Hepatocyte (in vitro differentiated cells): ENCODE measurements at places on chromosomes 4 and X.
A peak's percentile ranks its signal among the peaks of the same experiment; 100 is the strongest.

DNA sequence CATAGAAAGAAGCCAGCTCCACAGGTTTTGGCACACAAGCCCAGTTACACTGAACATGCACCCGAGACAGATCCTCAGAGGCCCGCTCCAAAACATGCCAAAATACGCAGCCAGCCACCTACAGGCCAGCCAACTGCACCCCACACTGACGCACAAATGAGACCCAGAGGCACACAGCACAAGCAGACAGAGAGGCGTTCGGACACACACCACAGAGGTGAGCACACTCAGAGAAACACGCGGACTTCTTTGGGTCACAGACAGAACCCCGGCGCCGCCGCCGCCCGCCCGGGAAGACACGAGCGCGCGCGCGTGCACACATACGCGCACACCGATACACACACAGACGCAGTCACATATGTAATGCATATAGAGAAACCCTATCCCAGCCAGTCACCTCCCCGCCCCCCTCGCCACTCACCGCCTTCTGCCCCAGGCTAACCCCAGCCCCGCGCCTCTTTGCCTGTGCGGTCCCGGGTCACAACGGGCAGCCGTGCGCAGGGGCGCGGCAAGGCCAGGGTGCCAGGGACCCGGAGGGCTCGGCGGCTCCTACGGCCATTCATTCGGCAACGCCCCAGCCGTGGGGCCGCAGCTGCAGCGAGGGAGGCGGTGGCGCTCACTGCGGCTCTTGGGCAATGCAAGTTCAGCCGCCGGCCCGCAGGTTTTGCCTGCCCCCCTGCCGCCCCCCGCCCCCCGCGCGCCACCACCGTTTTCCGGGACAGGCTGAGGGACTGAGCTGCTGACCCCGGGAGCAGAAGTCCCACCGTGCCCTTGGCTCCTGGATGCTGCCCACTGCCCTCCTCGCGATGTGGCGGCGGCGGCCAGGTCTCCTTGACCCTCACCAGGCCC is 553 bp downstream of the SEPTIN6 start:
- DNase-seq: peak; percentile 36

DNA sequence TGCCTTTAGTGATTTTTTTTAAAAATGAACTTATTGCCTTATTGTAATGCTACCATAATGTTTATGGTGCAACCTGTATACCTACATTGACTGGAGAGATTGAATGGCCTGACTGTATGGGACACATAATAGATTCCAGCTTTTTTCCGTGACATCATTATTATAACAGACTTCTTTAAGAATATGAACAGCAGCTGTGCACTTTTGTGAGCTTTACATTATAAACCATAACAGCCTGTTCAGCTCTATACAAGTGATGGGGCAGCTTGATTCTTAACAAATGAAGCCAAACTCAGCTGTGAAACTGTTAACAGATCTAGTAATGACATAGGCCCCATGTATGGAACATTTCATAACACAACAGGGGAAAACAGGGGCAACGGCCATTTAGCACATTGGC is 187.0 kb downstream of the BMPR1B start:
- DNase-seq: no peak

DNA sequence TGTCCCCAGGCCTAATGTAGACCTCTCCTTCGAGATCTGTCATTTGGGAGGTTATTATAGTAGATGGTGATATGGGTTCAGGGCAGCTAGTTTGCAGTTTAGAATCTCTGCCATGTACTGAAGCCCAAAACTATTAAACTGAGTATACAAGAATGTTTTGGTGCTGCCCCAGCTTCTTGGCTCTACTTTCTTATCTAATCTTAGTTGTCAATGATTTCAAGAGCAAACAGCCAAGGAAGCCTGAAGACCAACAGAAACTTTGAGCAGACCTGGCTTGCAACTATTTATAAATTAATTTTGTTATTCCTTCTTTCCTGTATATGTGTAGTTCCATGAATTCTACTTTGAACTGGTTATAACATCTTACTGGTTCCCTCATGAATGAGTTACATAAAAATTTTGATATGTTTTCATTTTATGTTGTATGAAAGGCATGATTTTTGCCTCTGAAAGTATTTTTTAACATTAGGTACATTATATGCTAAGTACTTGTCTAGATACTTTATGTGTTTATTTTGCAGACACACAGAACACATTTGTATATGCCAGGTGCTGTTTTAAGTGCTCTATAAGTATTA is 2.0 kb upstream of the MGST2 start:
- DNase-seq: no peak

DNA sequence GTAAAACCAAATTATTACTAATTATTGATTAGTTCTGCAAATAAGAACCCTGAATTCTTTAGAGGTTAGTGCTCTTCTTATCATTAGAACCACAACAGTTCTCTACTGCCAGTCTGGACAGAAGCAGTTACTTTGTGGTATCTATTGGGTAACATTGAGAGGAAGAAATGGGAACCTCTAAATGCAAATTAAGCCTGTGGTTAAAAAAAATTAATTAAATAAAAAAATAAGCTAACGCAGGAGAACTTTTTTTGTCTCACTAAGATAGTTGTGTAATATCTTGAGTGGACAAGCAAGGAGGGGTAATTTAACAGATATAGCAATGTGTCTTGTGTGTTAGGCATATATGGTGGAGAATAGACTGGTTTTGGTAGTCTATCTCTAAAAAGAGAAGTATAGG is 32.9 kb upstream of the TET2 start:
- DNase-seq: no peak

DNA sequence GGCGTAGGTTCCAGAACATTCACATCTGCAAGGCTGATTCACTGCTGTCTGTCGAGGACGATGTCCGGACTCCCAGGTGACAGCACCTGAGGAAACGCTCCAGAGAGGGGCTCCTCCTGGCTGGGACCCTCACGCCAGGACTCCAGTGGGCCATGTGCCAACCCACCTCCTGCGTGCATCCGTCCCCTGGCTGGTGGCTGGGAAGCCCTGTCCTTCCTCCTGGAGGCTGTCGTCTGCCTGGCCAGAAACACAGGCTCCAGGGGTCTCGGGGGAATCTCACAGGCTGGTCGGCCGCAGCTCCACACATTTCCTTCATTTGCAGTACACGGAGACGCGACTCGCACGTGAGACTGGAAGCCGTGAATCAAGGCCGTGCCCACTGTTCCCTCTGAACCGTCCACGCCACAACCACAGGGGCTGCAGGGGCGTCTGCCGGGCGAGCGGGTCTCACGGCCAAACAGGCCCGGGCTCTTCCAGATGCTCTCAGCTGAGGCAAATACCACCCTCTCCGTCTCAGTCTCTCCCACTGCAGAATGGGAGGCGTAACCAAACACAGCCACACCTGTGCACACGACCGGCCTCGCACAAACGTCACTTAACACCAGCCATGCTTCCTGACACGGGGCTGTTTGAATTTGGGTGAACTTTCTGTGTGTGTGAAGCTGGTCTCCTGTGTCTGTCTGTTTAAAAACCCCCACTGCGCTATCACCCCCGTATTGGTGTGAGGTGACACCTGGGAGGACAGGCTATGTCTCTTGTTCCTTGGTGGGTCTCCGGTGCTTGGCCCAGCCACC is 38.7 kb upstream of the MXD4 start:
- no peak for DNase-seq

DNA sequence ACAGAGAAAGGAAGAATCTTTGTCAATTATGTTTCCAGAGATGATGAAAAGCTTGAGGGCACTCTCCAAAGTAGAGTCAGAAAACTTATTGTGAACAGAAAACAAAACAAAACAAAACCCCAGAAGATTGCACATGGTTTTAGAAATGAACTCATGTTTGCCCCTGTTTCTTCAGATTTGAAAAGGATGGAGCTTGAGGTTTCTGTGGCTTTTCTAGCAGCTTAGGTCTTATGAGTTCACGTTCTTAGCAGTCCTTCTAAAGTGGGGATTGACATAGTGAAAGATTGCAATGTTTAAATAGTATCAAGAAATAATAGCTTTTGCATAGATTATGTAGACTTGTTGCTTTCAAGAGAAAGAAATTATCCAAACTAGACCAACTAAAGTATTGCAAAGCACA is 421.8 kb downstream of the GBA3 start:
- DNase-seq: no peak

DNA sequence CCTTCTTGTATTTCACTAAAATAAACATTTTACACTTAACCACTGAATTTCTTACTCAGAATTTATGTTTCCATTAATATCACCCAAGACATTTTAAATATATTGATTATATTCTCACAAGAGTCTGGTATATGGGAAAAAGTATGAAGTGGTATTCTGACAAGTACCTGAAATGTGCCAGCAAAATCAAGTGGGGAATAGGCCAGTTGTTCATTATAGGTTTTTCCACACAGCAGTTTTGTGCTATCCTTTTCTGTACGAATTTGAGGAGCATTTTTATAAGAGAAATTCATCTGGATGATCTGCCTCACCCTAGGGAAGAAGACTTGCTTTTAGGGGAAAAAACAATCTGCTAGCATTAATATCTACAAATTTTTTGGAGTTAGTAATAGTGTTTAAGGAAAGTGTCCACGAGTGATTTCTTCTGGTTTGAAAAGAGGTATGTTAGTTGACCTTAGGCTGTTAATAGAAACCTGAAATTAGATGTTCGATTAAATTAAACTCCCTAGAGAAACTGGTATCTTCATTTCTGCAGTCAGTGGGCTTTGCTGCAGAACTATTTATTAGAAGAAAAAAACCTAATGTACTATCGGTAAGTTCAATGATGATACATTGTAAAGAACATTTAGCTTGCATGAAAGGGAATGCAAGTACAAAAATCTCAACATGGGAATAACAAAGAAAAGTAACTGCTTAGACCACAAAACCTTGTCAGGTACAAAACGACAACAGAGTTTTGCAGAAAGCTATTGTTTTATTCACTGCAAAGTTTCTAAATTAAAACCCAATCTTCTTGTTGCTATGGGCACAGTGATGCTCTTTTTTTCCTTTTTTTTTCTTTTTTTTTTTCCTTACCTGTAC is 1.8 kb downstream of the KLF3 start:
- DNase-seq: no peak

GRCh38 chr4:110867251-110867960 is 244.5 kb upstream of the PITX2 start:
- DNase-seq: no peak

DNA sequence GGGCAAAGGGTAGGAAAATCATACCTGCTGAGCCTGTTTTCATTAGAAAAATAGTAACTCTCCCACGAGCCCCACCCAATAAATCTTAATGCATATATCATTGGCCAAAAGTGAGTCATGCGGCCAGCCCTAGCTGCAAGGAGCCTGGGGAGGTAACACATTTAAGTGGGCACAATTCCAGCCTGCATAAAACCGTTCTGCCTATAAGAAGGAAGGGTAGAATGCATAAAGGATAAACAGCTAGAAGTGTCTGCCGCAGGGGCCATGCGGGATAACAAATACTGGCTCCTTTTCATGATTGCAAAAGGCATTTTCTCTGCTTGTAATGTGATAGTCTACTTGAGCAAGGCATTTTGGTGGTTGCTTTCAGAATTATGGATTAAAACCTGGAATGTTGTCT is 37.1 kb downstream of the EFHC2 start:
- peak; percentile 39 for DNase-seq

- no peak for DNase-seq
Observed at GRCh38 chr4:17809667-17810066, 890 bp downstream of the DCAF16 start.

GRCh38 chr4:137530176-137530575 is 2.1 kb downstream of the PCDH18 start:
- no peak for DNase-seq

- DNase-seq: no peak
Observed at GRCh38 chrX:44568196-44568595, 25.5 kb upstream of the FUNDC1 start.

GRCh38 chr4:98352940-98353339 is 91.8 kb downstream of the RAP1GDS1 start:
- no peak for DNase-seq

DNA sequence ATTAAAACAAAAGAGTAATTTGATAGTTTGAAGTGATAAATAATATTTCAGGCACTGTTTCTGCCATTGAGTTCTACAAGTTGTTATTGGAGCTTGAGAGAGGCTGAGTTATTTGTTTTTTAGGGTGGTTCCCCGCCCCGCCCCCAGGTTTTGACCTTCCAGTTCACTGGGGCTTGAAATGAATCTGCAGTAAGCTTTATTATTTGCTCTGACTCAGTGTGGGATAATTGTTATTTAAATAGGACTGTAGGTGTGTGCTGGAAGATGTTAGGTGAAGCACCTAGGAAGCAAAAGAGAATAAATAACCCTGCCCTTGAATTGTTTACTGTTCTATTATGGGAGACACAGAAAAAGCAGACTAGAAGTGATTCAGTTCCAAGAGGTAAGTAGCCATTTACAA is 81.2 kb upstream of the KCNIP4 start:
- no peak for DNase-seq

GRCh38 chrX:120813982-120814381 is 61.7 kb downstream of the CT47B1 start:
- no peak for DNase-seq

- no peak for DNase-seq
Observed at GRCh38 chr4:91228659-91229058, 1075.1 kb upstream of the GRID2 start.

- no peak for DNase-seq
Observed at GRCh38 chr4:79015411-79015810, 76.2 kb upstream of the PAQR3 start.

- peak; percentile 23 for DNase-seq
Observed at GRCh38 chr4:184747034-184747830, 13.3 kb upstream of the CENPU start.

GRCh38 chr4:25280210-25280609 is 32.4 kb upstream of the ZCCHC4 start:
- DNase-seq: no peak

DNA sequence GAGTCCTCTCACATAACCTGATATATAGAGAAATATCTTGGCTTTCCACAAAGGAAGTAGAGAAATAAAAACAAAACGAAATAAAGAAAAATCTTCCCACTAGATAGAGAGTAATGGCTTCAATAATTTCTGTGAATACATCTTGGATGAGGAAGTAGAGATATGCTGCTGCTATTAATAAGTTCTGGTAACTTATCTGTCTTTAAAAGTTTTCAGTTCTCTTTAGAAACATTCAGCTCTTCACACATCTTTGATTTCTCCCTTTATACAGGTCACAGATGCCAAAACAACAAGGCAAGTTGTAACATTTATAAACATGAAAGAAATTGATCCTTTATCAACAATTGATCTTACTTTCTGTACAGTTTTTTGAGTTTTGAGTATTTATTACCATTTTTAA is 615.8 kb downstream of the TRAM1L1 start:
- no peak for DNase-seq

GRCh38 chr4:48779095-48779997 is 733 bp downstream of the FRYL start:
- DNase-seq: peak; percentile 85

- DNase-seq: no peak
Observed at GRCh38 chr4:109947918-109948317, 35.2 kb downstream of the EGF start.

DNA sequence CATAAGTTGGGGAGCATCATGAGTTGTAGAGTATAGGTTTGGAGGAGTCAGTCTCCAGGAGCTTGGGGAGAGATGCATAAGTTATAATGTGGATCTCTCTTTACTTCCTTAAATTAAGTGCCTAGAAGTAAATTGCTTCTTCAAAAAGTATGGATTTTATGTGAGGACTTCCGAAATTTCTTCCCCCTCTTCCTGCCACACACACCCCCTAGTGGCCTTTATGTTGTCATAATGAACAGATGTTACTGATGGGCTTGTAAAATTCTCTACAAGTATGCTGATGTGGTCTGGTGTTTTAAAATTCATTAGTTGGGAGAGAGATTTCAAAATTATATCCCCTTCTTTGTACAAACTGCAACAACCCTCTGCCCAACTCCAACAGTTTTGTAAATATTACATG is 2.3 kb upstream of the METTL14 start:
- peak; percentile 11 for DNase-seq

GRCh38 chr4:31998807-31999206 is 1278.6 kb downstream of the PCDH7 start:
- DNase-seq: no peak
